Neural cell (in vitro differentiated cells): ENCODE measurements at places on chromosomes 4 and X. TPM values are rescaled to one million over a fixed set of nuclear protein-coding genes. Genes with fewer than 3 reads are reported as not detected.

The KCND1 gene
- polyA plus RNA-seq: 3.7 and 4.8 TPM in 2 replicates

The NOX1 gene
- not detected in 2 replicates for polyA plus RNA-seq

The PTTG2 gene
- polyA plus RNA-seq: not detected in 2 replicates

The CTSO gene
- polyA plus RNA-seq: 0.16 and 0.26 TPM in 2 replicates

The CABS1 gene
- polyA plus RNA-seq: not detected in 2 replicates

The SLC10A3 gene
- polyA plus RNA-seq: 2.7 and 6.0 TPM in 2 replicates

The MAGIX gene
- polyA plus RNA-seq: 4.2 and 12.2 TPM in 2 replicates

The TMPRSS11E gene
- not detected in 2 replicates for polyA plus RNA-seq

The LONRF3 gene
- polyA plus RNA-seq: 0.30 and 0.41 TPM in 2 replicates

The GPR78 gene
- not detected in 2 replicates for polyA plus RNA-seq

The SSX1 gene
- not detected in 2 replicates for polyA plus RNA-seq

The CXXC4 gene
- 108 and 127 TPM in 2 replicates for polyA plus RNA-seq

The DMP1 gene
- polyA plus RNA-seq: 0.20 and 0.48 TPM in 2 replicates

The SCARB2 gene
- 235 and 256 TPM in 2 replicates for polyA plus RNA-seq

The MAGEA4 gene
- polyA plus RNA-seq: not detected in 2 replicates

The SMIM10L2A gene
- polyA plus RNA-seq: 4.7 and 5.4 TPM in 2 replicates

The APLN gene
- 0.26 and 0.38 TPM in 2 replicates for polyA plus RNA-seq

The CNKSR2 gene
- polyA plus RNA-seq: 27.2 and 31.1 TPM in 2 replicates

The ZBTB33 gene
- polyA plus RNA-seq: 20.2 and 21.4 TPM in 2 replicates

The KLHL4 gene
- polyA plus RNA-seq: 2.8 and 4.7 TPM in 2 replicates

The IL15 gene
- polyA plus RNA-seq: 0.06 TPM in 1 of 2 replicates, not detected in the other

The PRDM8 gene
- 0.46 and 0.52 TPM in 2 replicates for polyA plus RNA-seq

The ZAR1 gene
- polyA plus RNA-seq: 0.88 TPM in 1 of 2 replicates, not detected in the other

The DCHS2 gene
- 0.88 and 1.6 TPM in 2 replicates for polyA plus RNA-seq

The DSPP gene
- not detected in 2 replicates for polyA plus RNA-seq

The PLXNB3 gene
- polyA plus RNA-seq: 0.48 and 0.76 TPM in 2 replicates

The SOD3 gene
- polyA plus RNA-seq: not detected in 2 replicates

The AVPR2 gene
- not detected in 2 replicates for polyA plus RNA-seq

The CXCL3 gene
- 1.1 TPM in 1 of 2 replicates, not detected in the other for polyA plus RNA-seq

The ETDA gene
- polyA plus RNA-seq: 1.6 TPM in 1 of 2 replicates, not detected in the other

The F8A2 gene
- polyA plus RNA-seq: not detected in 2 replicates

The ZNF718 gene
- polyA plus RNA-seq: 11.4 and 12.8 TPM in 2 replicates

The MMRN1 gene
- polyA plus RNA-seq: 2.2 and 7.0 TPM in 2 replicates

The TSPAN6 gene
- 45.8 and 63.3 TPM in 2 replicates for polyA plus RNA-seq

The ASB11 gene
- polyA plus RNA-seq: not detected in 2 replicates

The FDCSP gene
- not detected in 2 replicates for polyA plus RNA-seq

The P2RY10 gene
- not detected in 2 replicates for polyA plus RNA-seq

The TSR2 gene
- 22.4 and 27.5 TPM in 2 replicates for polyA plus RNA-seq

The GYG2 gene
- 4.2 and 6.3 TPM in 2 replicates for polyA plus RNA-seq

The TAF7L gene
- polyA plus RNA-seq: 0.59 and 1.1 TPM in 2 replicates

The CXCL1 gene
- not detected in 2 replicates for polyA plus RNA-seq

The COL4A6 gene
- 1.6 and 3.1 TPM in 2 replicates for polyA plus RNA-seq

The DCAF12L2 gene
- 1.4 and 1.8 TPM in 2 replicates for polyA plus RNA-seq

The RAB40A gene
- 1.9 and 2.9 TPM in 2 replicates for polyA plus RNA-seq

The RAI2 gene
- polyA plus RNA-seq: 1.5 and 4.8 TPM in 2 replicates

The PIN4 gene
- 40.7 and 49.3 TPM in 2 replicates for polyA plus RNA-seq

The PPAT gene
- 20.5 and 22.5 TPM in 2 replicates for polyA plus RNA-seq

The ARHGAP10 gene
- polyA plus RNA-seq: 1.1 and 1.2 TPM in 2 replicates

The RAB39B gene
- 26.2 and 27.4 TPM in 2 replicates for polyA plus RNA-seq

The GRIA3 gene
- 7.5 and 7.8 TPM in 2 replicates for polyA plus RNA-seq

The TRIM61 gene
- polyA plus RNA-seq: not detected in 2 replicates

The MAPK10 gene
- 91.9 and 147 TPM in 2 replicates for polyA plus RNA-seq

The ETDB gene
- not detected in 2 replicates for polyA plus RNA-seq

The WDR17 gene
- 52.9 and 59.1 TPM in 2 replicates for polyA plus RNA-seq
